ENCODE measurements at places on chromosomes 3 and 15. TPM values are rescaled to one million over a fixed set of nuclear protein-coding genes. Genes with fewer than 3 reads are reported as not detected.

- no peak overlapping the region for H3K4me3 ChIP-seq
- H3K27me3 ChIP-seq, result no peaks in the 10 kb centered on the region
- no peaks in the 10 kb centered on the region for H3K4me1 ChIP-seq
Observed at GRCh38 chr3:131494706-131495105, 8.1 kb downstream of the MRPL3 start.

DNA sequence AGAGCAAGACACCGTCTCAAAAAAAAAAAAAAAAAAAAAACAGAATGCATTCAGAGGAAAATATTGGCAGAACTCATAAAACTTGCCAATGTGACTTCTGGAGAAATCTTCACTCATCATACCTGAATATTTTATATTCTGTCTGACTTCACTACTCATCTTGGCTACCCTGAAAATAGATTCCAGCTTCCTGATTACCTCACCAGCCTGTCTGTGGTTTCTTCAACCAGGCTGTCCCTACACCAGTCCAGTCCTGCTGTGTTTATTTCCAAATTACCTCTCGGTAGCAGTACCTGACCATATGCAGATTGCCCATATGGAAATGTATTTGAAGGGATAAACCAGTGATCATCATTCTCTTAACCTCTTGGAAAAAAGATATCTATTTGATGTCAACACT lies 9.3 kb upstream of the P3H2 start:
- no peak overlapping the region for H3K27ac ChIP-seq
- DNase-seq, result no peak
- no peaks in the 10 kb centered on the region for H3K27me3 ChIP-seq
- H3K4me1 ChIP-seq, result no peaks in the 10 kb centered on the region
- H3K36me3 ChIP-seq, result no peaks in the 10 kb centered on the region

GRCh38 chr3:140931801-140932200 lies 9.8 kb upstream of the SLC25A36 start:
- H3K27me3 ChIP-seq, result no peaks in the 10 kb centered on the region
- H3K4me1 ChIP-seq, result peaks cover 12% of the 10 kb centered on the region
- no peak overlapping the region for H3K4me3 ChIP-seq
- no peaks in the 10 kb centered on the region for H3K36me3 ChIP-seq
- DNase-seq, result no peak

DNA sequence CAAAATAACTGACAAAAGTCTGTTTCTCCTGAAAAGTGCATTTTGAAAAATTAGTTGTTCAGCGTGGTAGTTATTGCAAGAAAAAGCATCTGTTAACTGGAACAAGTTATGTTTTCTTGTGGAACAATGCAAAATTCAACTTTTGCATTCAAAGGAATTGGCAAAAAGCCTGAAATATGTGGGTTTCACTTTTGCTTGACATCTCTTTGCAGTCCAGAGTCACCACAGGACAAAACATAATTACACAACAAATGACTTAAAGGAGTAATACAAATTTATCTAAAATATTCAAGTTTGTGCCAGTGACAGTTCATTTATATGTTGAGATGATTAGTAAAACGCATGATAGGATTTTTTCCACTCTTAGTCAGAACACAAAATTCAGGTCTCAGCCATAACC lies 96.3 kb upstream of the P2RY1 start:
- H3K27me3 ChIP-seq, result no peaks in the 10 kb centered on the region
- no peak overlapping the region for H3K4me3 ChIP-seq
- DNase-seq, result no peak
- H3K27ac ChIP-seq, result no peak overlapping the region

- no peaks in the 10 kb centered on the region for H3K27me3 ChIP-seq
- no peak overlapping the region for H3K4me3 ChIP-seq
- no peak overlapping the region for H3K27ac ChIP-seq
- H3K4me1 ChIP-seq, result peaks cover 5% of the 10 kb centered on the region
Observed at GRCh38 chr3:195149292-195150030, 121.5 kb downstream of the XXYLT1 start.

GRCh38 chr3:45026038-45026437 lies at the start of gene CLEC3B:
Gene CLEC3B (plus strand): TSS chr3:45026303. CDS start chr3:45026363, 60 bp downstream.
- no peak for DNase-seq
- no peak within 1 kb of the TSS for H3K4me3 ChIP-seq
- H3K4me1 ChIP-seq, result no peaks in the 10 kb centered on the region
- no peaks in the 10 kb centered on the region for H3K36me3 ChIP-seq
- H3K27me3 ChIP-seq, result no peaks in the 10 kb centered on the region

- no peak overlapping the region for H3K4me3 ChIP-seq
- no peak overlapping the region for H3K27ac ChIP-seq
- DNase-seq, result no peak
- H3K36me3 ChIP-seq, result peaks cover 30% of the 10 kb centered on the region
Observed at GRCh38 chr3:38235466-38235865, 30.1 kb upstream of the SLC22A13 start.

DNA sequence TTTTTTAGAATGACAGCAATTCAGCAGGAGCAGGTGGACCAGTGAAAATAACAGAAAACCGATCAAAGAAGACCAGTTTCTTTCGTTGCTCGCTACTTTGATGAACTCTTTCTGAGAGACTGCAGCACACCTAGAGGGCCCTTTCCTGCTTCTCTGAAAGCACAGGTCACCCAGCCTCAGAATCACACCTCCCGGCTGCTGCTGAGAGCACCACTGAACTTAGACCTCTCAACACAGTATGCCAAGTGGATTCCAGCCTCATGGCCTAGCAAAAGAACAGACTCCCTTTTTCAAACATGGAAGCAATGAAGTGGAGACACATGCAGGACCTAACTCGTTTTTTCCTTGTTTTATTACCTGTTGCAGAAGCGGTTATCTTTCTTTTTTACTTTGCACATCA lies 13.9 kb upstream of the APH1B start:
- H3K4me1 ChIP-seq, result no peaks in the 10 kb centered on the region
- no peaks in the 10 kb centered on the region for H3K27me3 ChIP-seq
- peaks cover 5% of the 10 kb centered on the region for H3K36me3 ChIP-seq
- H3K4me3 ChIP-seq, result no peak overlapping the region
- H3K27ac ChIP-seq, result no peak overlapping the region
- DNase-seq, result no peak

DNA sequence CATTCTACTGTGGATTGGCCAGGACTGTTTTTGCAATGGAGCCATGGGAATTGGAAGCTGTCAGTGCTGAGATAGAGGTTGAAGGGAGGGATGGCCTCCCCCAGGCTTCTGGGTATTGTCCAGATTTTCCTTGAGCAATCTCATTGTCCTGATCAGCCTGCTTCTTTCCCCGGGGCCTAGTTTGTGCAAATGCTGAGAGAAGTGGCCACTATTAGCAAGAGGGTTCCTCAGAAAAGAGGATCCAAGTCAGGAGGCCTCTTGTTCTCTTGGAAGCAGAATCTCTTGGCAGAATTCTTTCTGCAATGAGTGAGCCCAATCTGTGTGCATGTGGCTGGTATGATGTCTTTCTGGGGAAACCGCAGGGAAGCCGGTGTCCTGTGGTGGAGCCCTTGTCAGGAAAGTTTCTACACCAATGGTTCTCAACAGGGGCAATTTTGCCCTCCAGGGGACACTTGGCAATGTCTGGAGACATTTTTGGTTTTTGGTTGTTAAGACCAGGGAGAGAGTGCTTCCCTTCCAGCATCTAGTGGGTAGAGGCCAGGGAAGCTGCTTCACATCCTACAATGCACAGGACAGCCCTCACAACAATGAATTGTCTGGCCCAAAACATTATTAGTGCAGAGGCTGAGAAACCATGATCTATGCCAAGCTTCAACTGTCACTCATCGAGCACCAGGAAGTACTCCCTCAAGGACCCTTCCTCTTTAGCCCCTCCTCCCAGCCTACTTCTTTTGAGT lies 2.0 kb downstream of the LIPC start:
- H3K27me3 ChIP-seq, result no peaks in the 10 kb centered on the region
- no peak overlapping the region for H3K4me3 ChIP-seq
- peak overlapping the region; percentile 71 for H3K27ac ChIP-seq
- H3K4me1 ChIP-seq, result peaks cover 41% of the 10 kb centered on the region
- no peak for DNase-seq

DNA sequence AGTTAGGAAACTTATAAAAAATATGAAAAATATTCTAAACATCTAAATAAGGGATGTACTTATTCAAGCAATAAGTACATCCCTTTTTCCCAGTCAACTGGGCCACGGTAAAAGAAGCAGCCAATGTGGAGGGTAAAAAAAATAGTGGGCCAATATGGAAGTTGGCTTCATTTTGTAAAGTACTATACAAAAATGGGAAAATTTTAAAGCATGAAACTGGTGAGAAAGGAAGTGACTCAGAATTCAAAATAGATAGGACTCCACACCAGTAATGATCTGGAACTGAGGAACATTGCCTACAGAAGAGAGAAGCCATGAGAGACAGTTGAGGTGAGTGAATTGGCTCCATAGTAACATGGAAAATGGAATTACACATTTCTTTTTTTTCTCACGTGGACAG lies 108.9 kb downstream of the FNDC3B start:
- H3K27ac ChIP-seq, result peak overlapping the region; percentile 46
- no peak overlapping the region for H3K4me3 ChIP-seq
- peaks cover 62% of the 10 kb centered on the region for H3K36me3 ChIP-seq
- no peaks in the 10 kb centered on the region for H3K27me3 ChIP-seq

- no peak overlapping the region for H3K4me3 ChIP-seq
- no peak overlapping the region for H3K27ac ChIP-seq
- no peaks in the 10 kb centered on the region for H3K36me3 ChIP-seq
- no peak for DNase-seq
- H3K27me3 ChIP-seq, result no peaks in the 10 kb centered on the region
Observed at GRCh38 chr3:132290833-132291232, 26.4 kb upstream of the ACP3 start.

The PRSS50 gene
- total RNA-seq, result 0.50 TPM

The NEK10 gene
- total RNA-seq, result 4.3 TPM

The EFHB gene
- 1.5 TPM for total RNA-seq

The EPM2AIP1 gene
- total RNA-seq, result 10.5 TPM

The RLBP1 gene
- not detected for total RNA-seq

The IMPG2 gene
- total RNA-seq, result 0.05 TPM

The OIP5 gene
- 23.9 TPM for total RNA-seq

The GRK7 gene
- not detected for total RNA-seq

The TLR9 gene
- 0.30 TPM for total RNA-seq
